ENCODE measurements at places on chromosomes 6 and 20.

DNA sequence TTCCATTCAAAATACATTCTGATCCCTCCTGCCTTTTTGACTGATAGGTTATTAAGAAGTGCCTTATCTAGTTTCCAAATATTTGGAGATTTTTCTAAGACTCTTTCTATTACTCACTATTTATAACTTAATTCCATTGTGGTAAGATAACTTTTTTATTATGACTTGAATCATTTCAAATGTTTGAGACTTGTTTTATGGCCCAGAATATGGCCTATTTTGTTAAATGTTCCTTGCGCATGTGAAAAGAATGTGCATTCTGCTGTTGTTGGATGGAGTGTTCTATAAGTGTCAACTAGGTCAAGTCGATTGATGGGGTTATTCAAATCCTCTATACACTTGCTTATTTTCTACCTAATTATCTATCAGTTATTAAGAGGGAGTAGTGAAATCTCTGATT lies 13.1 kb upstream of the TCP11 start:
- no peak for DNase-seq

DNA sequence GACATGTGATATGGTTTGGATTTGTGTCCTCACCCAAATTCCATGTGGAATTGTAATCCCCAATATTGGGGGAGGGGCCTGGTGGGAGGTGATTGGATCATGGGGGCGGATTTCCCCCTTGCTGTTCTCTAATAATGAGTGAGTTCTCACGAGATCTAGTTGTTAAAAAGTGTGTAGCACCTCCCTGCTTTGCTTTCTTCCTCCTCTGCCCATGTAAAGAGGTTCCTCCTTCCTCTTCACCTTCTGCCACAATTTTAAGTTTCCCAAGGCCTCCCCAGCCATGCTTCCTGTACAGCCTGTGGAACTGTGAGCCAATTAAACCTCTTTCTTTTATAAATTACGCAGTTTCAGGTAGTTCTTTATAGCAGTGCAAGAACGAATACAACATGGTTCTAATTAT lies 2.1 kb upstream of the ZNF451 start:
- no peak for DNase-seq

DNA sequence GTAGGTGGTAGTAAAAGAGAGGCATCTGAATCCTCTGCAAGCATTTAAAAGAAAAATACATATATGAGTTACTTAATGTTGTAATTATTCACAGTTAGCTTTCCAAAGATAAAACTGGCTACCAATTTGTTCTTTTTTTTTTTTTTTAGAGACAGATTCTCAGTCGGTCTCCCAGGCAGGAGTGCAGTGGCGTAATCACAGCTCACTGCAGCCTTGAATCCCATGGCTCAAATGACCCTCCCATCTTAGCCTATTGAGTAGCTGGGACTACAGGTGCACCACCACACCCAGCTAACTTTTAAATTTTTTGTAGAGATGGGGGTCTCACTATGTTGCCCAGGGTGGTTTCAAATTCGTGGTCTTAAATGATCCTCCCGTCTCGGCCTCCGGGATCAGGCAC lies 36.5 kb downstream of the SGK1 start:
- DNase-seq, result no peak

DNA sequence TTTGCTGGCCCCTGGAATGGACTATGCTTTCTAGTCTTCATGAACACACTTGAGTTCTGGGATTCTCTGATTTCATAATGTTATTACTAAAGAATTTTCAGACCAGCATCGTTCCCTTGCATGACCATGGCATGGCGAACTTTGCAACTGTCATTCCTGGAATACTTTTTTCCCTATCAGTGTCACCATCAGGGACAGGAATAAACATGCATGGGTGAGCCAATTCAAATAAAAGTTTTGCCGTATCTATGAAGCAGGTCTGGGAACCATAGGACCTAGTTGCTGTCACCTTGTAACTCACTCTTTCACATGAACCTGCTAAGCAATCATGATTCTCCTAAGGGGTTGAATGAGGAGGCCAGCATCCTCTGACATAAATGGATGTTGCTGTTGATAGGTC lies 68.2 kb upstream of the AGPAT4 start:
- DNase-seq, result no peak

GRCh38 chr6:23175391-23175790 lies 606.0 kb downstream of the HDGFL1 start:
- DNase-seq, result no peak

GRCh38 chr6:16854986-16855385 lies 93.7 kb upstream of the ATXN1 start:
- DNase-seq, result no peak

DNA sequence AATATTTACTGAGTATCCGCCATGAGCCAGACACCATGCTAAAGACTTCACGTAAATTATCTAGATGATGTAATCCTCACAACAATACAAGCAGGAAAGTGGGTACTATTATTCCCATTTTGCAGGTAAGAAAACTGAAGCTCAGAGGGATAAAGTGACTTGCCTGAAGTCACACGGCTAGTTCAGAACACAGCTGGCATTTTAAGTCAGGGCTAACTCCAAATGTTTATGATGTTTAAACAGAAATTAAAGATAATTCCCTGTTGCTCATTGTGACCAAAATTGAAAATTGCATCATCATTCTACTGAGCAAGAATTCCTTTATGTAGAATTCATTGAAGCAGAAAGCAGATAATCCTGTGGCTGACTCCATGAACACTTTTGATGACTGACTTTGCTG lies 71.3 kb upstream of the STXBP5 start:
- DNase-seq, result no peak

- DNase-seq, result no peak
These were observed 57.1 kb downstream of the CRYBG1 start for GRCh38 chr6:106417572-106418147.

- no peak for DNase-seq
These were observed 90.8 kb upstream of the QKI start for GRCh38 chr6:163323705-163324104.

- DNase-seq, result no peak
These were observed 79.0 kb downstream of the BACH2 start for GRCh38 chr6:90217506-90218127.

All from stimulated activated CD8-positive, alpha-beta memory T cell treated with anti-CD3 and anti-CD28 coated beads, Interleukin-15, amount 100 ng/mL, for 4 hours (primary cell).